ENCODE measurements at places on chromosomes 12 and 14. TPM values are rescaled to one million over a fixed set of nuclear protein-coding genes. Genes with fewer than 3 reads are reported as not detected.
A peak's percentile ranks its signal among the peaks of the same experiment; 100 is the strongest.

The PPFIA2 gene
- total RNA-seq: 1.1 TPM

- DNase-seq: no peak
Observed at GRCh38 chr14:66037361-66037760, 448.8 kb upstream of the CCDC196 start.

- no peak for DNase-seq
Observed at GRCh38 chr12:129605666-129606065, 298.2 kb downstream of the TMEM132D start.

- DNase-seq: no peak
Observed at GRCh38 chr14:50417853-50418252, 21.2 kb upstream of the CDKL1 start.

GRCh38 chr14:20907214-20907613 lies 16.0 kb downstream of the RNASE3 start:
- DNase-seq: no peak

- DNase-seq: no peak
Observed at GRCh38 chr12:89344043-89344861, 8.0 kb downstream of the DUSP6 start.

DNA sequence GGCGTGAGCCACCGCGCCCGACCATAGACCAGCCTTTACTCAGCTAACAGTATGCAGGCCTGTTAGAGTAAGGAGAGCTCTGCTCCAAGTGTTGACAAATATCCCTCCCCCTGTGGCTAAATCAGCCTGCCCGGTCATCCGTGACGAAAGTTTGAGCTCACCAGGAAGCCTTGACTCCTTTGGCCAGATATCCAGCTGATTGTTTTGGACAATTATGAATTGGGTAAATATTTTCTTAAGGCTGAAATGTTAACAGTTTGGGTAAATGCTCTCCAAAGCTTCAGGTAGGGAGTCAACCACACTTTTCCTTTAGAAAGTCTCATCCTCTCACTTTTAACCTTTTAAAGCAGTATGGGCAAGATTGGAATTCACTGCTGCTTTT lies 157.9 kb downstream of the PAWR start:
- DNase-seq: no peak

DNA sequence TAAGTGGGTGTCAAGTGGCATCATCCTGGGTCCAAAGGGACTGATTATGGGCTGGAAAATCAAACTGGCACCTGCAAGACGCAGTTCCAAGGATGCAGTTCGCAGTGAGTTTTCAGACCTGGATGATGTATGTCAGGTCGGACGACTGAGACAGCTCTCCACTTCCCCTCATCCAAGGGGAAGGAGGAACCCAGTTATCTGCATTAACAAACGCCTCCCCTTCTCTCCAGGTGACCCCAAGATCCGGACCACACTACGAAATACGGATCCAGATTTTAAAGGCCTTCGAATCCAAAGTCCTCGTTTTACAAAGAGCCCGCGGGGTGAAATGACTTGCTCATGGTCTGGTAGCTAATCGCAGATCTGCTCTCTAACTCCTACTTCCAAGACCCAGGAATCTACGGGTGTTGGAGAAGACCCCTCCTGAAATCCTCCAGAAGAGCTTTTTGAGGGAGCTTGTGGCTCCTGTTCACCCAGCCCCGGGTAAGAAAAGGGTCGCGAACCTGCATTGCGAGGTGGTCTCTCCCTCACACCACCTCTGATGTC lies 460 bp upstream of the SYNE2 start:
- no peak for DNase-seq

GRCh38 chr14:22533057-22533704 lies 55.8 kb downstream of the DAD1 start:
- DNase-seq: no peak

- no peak for DNase-seq
Observed at GRCh38 chr12:120514002-120514401, 15.0 kb downstream of the COQ5 start.

DNA sequence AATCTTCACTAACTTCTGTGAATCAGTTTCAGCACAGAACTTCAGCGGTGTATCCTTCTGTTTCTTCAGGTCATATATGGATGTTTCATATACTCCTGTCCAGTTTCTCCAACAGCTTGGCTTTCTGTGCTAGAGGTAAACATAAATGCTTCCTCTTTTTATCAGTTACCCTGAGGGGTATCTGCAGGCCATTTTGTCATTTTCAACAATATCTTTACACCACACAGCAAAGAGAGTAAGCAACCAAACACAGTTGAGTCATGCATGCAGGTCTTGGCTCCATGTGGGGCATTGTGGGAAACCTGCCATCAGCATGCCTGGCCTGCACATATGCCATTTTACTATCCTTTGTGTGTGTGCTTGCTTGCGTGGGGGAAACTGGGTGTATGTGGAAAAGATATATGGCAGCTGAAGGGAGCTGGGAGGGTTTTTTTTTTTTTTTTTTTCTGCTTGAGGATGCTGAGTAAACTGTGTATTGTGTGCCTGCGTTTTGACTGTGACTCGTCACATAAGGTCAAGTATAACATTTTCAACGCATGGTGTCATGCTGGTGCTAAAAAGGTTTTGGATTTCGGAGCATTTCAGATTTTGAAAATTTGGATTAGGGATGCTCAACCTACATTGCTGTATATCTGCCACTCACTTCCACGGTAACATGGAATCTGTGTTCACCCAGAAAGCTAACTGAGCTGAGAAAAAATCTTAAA lies 56.1 kb upstream of the YARS2 start:
- DNase-seq: no peak

DNA sequence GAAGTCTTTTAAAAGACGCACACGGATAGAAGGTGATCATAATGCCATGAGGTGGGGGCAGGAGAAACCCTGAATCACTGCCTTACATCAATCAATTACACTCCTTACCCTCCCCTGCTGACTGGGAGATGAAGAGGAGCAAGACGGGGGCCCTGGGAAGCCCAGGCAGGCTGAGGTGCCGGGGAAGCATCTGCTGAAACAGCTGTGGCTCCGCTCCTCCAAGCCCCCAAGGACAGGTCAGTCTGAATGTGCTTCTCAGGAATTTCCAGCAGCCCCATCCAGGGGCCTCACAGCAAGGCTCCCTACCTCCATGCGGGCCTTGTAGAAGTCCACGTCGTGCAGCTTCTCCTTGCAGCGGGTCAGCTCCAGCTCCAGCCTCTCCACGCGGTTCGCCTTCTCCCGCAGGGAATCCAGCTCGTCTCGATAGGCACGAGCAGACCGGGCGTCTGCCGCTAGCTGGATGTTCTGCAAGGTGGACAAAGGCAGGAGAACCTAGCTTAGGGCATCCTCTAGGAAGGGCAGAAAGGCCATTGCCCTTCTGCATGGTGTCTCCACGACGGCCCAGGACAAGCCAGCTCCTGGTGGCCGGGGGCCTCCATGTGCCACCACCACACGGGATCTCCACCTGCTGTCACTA lies 79.8 kb downstream of the CCDC88C start:
- DNase-seq: peak; percentile 41

DNA sequence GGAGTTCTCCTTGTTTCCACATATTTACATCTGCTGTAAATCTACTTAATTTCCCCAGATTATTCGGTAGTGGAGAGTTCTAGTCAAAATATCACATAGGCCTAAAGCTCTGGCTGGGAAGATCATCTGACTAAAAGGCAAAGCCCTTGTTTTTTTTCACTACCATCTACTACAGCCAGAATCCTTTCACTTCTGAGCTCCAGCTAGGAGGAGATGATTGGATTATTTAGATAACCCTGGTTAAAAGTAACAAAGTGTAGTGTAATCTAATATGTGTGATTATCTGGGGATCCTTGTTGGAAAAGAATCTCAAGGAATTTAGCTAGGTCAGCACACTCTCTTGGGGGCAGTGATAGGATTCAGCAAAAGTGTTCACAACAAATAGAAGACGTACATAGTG lies 125.4 kb downstream of the DYRK2 start:
- DNase-seq: no peak

All from mucosa of descending colon (tissue), 3 donors.